ENCODE measurements at places on chromosomes 16 and 17. TPM values are rescaled to one million over a fixed set of nuclear protein-coding genes. Genes with fewer than 3 reads are reported as not detected.

- DNase-seq: no peak
Observed at GRCh38 chr16:75070012-75070841, 46.4 kb downstream of the LDHD start.

GRCh38 chr17:1484060-1484535 is 8.4 kb downstream of the MYO1C start:
- DNase-seq: no peak

GRCh38 chr16:81620796-81621195 is 158.3 kb upstream of the PLCG2 start:
- no peak for DNase-seq

HSPB9 gene
- not detected for total RNA-seq

DNA sequence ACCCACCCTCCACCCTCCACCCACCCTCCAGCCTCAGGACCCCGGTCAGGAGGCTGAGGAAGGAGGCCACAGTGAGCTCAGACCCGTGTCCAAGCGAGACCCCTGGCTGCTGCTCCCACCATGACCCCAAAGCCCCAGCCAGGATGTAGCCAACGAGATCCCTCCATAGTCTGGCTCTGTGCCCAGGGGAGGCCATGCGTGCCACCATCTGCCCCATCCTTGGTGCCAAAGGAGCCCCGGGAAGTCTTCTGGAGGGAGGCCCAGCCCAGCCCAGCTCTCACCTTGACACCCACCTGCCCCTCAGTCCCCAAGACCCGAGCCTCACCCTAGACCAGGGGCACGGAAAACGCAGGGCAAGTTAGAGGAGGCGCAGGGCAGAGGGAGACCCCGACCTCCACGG is 34.2 kb downstream of the PIEZO1 start:
- no peak for DNase-seq

- DNase-seq: no peak
Observed at GRCh38 chr16:87927195-87927562, 9.2 kb downstream of the CA5A start.

DNA sequence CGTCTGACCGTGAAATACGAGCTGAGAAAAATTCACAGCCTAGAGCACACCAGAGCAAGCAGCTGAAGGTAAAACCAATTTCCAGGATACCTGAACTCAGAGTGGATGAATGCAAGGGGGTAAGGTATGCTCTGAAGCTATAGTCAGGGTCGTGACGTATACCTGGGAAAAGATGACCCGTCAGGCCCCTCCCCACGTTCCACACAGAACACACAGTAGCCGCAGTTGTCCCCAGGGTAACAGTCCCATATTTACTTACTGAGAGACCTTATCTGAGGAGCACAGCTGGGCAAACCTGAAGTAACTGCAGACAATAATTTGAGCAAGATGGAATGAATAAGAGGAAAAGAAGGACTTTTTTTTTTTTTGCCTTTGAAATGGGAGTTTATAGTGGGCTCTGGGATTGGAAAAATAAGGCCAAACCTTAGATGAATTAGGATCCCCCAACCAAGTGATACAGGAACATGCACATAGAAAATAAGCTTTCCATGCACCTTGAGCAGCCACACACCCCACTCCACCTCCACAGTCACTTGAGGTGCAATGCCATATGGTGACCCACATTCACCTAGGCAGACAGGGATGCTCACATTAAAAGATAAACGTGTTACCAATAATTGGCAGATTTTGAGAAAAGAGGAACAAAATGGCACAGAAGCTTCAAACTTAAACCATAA is 38.0 kb downstream of the ABCA6 start:
- no peak for DNase-seq

DNA sequence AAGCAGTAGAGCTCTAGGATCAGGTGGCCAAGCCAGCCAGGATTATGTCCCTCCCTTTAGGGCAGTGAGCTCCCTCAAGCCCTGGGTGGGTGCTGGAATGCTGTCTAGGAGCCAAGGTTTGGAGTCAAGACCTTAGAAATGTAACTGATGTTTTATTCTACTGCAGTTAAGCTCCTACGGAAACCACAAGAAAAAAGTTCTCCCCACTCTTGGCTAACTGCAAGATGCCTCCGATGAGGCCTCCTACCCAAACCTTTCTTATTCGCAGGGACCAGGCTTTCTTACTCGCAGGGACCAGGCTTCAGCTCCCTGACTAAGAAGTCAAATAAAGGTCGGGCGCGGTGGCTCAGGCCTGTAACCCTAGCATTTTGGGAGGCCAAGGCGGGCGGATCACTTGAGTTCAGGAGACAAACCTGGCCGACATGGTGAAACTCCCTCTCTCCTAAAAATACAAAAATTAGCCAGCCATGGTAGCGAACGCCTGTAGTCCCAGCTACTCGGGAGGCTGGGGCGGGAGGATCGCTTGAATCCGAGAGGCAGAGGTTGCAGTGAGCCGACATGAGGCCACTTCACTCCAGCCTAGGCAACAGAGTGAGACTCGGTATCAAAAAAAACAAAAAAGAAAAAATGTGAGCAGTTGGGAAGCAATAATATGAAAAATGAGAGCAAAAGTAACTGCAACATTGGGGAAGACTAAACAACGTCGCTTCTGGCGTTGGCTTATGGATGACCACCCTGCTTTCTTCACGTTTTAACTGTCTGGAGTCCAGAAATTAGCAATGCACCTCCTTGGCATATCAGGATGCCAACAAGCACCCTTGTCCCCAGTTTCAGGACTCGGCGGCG is 31.7 kb upstream of the ARL4D start:
- DNase-seq: no peak
